ENCODE measurements at places on chromosomes 16 and 17. TPM values are rescaled to one million over a fixed set of nuclear protein-coding genes. Genes with fewer than 3 reads are reported as not detected.

- DNase-seq: no peak
These were observed 173.7 kb upstream of the HS3ST3A1 start for GRCh38 chr17:13775450-13775849.

- peak; percentile 89 for DNase-seq
These were observed 85.1 kb upstream of the TBX2 start for GRCh38 chr17:61314368-61315078.

GRCh38 chr17:62216847-62217246 lies 151.8 kb upstream of the MED13 start:
- no peak for DNase-seq

DNA sequence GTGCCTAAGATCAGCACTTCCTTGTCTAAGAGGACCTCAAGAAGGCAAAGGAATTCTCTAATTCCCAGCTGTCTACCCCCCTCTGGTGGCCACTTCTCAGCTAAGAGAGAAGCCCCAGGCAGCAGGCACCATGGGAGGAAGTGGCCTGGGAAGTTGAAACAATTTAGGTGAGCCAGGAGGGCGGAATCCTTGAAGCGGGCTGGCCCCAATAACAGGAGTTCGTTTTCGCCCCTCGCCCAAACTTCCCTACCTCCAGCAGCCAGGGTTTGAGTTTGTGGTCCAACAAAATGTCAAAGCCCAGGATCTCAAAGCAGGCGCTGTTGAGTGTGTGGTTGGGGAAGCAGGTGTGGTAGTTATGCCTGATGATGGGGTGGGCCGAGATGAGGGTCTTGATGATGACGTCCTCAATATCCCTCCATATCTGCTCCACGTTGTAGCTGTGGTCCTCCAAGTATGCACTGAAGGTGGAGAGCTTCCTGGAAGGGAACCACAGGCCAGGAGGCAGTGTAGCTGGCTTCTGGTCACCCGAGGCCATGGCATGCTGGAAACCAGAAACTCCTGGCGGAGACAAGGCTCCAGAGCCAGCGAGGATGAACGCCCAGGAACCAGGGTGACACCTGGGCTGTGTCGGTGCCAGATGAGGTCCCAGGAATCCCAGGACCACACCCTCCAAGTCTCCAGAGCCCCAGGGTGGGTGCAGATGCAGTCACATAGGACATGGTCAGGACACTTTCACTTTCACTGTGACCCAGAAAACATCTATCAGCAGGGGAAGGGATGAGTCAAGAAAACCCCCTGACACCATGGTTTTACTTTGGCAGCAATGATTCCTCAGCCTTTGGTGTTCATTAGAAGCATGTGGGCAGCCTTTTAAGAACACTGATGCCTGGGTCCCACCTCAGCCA lies 25.6 kb downstream of the TTLL6 start:
- peak; percentile 46 for DNase-seq

DNA sequence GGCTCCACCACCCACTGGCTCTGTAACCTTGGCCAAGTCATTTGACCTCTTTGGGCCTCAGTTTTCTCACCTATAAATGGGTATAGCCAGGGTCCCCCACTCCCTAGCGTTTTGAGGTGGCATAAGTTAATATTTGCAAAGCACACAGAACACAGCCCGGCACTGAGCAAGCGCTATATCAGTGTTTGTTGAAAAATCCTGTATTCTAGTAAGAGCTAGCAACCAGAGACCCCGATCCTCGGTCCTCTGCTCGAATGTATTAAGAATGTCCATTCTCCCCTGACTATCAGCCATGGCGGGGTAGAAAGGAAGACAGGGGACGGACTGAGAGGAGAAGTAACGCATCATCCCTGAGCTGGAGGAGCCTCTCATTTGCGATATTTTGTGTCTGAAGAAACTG lies 131.2 kb downstream of the IRF8 start:
- DNase-seq: no peak

- no peak for DNase-seq
These were observed 29.0 kb downstream of the ZNF750 start for GRCh38 chr17:82810644-82811430.

DNA sequence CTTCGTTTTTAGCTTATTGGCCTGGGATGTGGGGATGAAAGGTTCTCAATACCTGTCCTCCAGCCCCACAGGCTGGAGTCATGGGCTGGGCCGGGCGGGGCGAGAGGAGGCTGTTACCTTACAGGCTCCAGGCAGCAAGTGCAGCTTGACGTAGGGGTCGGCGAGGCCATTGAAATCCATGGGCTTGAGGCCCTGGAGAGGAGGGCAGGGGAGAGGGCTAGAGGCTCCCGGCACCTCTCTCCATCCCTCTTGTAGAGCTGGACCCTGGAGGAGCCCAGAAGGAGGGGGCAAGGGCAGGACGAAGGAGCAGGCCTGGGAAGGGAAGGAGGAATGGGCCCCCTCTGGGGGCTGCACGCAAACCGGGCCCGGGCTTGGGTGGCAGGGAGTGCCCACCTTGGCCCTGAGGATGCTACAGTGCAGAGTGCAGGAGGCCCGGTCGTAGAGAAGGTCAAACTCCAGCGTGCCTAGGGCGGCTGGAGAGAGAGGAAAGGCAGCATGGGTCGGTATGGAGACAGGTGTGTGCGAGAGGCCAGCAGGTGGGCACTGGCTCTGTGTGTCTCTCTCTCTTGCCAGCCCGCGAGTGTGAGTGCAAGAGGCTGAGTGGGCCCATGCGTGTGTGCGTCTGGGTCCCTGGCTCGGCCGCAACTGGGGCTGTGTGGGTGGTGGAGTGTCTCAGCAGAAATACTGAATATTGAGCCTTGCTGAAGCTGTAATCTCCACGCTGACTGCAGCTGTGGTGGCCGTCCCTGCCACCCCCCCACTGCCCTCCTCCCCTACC lies 1.6 kb downstream of the DOC2A start:
- no peak for DNase-seq

GRCh38 chr17:17419631-17420030 lies 57.2 kb upstream of the MED9 start:
- no peak for DNase-seq

GRCh38 chr16:67226295-67226803 lies 581 bp upstream of the TMEM208 start:
- no peak for DNase-seq

- peak; percentile 95 for DNase-seq
These were observed 426.7 kb upstream of the MAF start for GRCh38 chr16:80027007-80027965.

DNA sequence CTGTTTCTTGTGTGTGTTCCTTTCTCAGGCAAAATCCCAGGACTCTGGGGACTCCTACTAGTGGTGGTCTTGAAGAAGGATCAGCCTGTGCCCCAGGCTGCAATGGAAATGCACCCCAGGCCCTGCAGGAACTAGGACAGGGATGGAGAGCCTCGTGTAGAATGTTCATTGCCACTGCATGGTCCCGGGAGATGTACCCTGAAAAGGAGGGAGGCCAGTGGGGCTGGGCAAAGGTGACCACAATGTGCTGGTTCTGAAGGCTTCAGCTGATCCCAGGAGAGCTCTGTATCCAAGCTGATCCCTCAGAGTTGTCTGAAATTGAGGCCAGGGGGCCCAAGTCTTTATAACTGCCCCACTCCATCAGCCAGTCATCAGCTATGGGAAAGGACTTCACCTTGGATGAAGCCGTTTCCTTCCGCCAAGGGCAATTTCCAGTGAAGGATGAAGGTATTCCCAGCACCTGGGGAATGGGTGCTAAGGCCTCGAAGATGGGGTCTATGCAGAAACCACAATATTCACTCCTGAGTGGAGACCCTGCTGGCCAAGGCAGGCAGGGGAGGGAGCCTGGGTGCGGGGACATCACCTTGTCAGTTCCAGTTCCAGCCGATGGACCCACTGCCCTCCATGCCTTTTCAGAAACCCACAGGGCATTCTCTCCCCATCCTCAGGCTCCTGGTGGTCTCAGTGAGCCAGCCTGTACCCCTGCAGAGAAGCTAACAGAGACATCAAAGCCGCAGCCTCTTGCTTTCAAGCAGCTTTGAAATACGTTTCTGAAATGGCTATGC lies 59.9 kb upstream of the CDH5 start:
- no peak for DNase-seq

DNA sequence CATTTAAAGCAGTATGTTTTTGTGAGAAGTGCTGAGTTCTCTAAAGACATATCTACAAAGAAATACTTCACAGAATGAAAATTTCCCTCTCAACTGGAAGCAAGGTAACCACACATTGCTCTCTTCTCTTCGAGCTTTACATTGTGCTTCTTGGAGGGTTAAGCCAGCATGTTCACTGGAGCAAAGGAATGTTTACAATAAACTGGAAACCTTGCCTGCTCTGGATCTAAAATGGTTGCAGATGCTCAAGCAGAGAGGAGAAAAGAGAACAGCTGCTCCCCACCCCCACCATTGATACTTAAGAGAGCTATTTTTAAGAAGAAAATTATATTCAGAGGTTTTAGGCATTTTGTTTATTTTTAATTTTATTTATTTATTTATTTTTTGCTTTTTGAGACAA lies 213.1 kb downstream of the CEP112 start:
- DNase-seq: no peak

DNA sequence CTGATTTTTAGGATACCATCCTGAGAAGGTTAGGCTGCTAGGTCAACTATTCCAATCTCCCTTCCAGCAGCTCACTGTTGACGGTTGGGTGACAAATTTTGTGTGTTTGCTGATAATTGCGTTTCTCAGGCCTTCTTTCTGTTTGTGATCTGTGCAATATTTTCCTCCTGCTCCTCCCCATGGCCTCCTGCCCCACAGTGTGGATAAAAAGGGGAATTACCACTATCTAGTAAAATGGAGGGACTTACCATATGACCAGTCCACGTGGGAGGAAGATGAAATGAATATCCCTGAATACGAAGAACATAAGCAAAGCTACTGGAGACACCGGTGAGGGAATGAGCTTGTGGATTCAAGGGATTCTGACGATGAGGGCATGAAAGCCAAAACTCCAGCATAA lies 9.2 kb downstream of the CHD3 start:
- DNase-seq: no peak

DNA sequence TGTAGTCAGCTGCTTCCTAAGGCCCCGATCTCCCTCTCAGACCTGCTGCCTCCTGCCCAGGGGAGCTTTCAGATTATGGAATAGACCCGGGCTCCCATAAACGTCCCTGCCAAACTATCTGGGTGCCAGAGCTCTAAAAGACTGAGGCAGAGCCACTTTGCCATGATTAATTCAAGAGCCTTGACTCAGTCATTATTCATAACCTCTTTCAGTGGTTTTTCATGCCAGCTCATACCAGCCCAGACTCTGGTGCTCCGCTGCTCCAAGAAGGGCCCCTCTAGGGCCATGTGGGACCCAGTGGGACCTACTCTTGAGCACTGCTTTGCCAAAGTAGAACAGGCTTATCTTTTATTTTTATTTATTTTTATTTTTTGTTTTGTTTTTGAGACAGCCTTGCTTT lies 23.9 kb downstream of the DNAI2 start:
- DNase-seq: no peak

GRCh38 chr16:58307583-58308312 lies 12.9 kb upstream of the PRSS54 start:
- DNase-seq: no peak

GRCh38 chr17:15278924-15279477 lies 13.9 kb upstream of the PMP22 start:
- peak; percentile 90 for DNase-seq

DNA sequence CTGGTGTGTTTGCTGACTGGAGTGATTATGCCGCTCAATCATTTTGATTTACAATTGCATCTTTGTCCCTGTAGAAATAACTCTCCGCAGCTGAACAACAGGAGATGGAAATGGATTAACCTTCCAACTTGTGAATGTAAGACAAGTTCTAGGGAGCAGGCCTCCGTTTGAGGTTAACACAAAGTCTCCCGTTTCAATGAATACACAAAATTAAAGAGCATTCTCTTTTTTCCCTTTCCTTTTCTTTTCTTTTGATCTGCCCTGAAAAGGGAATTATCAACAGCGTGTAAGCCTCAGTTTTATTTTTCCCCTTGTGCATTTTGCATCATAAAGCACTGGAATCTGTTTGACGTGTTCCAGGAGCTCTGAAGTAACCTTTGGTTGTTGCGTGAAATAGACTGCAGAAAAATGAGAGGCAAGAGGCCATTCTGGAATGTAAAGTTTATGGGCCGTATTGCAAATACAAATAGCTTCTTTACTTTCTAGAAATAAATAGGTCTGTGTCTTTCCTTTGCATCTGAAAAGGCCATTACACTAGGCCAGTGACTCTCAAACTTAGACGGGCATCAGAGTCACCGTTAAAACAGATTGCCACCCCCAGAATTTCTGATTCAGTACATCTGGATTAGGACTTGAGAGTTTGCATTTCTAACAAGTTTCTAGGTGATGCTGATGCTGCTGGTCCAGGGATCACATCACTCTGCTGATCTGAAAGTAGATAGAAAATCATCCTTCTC lies 164.7 kb downstream of the ZNF18 start:
- DNase-seq: no peak

DNA sequence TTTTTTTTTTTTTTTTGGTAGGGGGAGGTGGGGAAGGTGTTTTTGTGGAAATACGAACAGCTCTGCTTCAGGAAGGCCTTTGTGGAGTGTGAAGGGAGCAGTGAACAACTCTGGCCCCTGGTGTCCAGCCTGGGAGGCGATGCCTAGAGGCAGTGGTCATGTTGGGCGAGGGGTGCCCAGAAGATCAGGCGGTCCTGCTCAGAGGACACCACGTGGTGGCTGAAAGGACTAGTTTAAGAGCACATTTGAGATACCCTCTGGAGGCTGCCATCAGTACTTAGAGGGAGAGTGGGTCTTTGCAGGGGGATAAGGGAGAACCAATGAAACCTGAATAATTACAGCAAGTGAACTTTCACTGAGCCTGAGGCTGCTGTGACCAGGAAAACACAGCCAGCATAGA lies 40.1 kb upstream of the RHOT1 start:
- no peak for DNase-seq

GRCh38 chr17:76275382-76276068 lies 10.4 kb downstream of the UBALD2 start:
- no peak for DNase-seq

DNA sequence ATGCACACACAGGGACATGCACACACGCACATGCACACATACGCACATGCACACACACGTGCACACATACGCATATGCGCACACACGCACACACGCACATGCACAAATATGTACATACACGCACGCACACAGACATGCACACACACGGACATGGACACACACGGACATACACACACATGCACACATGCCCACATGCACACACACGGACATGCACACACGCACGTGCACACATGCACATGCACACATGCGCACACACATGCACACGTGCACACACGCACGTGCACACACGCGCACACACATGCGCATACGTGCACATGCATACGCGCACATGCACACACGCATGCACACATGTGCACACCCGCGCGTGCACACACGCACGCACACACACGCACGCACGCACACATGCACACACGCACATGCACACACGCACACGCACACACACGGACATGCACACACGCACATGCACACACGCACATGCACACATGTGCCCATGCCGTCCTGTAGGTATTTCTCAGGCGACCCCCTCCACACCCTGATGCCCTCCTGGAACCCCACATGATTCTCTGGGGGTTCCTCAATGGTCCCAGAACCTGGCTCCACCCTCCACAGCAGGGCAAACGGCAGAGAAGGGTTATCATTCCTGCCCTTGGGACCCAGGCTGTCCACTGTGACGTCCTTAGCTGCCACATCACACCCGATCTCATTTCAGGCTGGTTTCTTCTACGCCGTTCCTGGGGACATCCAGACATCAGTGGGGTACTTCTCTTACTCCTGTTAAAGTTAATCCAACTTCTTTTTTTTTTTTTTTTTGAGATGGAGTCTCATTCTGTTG lies 9.6 kb upstream of the RBFOX3 start:
- DNase-seq: no peak

- no peak for DNase-seq
These were observed 53.0 kb downstream of the IQCK start for GRCh38 chr16:19771040-19771439.

ZNF750 gene
- total RNA-seq: 0.34 TPM

MT1M gene
- total RNA-seq: not detected

NLRC3 gene
- total RNA-seq: 0.23 TPM

CEP295NL gene
- 1.3 TPM for total RNA-seq

CCL18 gene
- total RNA-seq: not detected

KCNAB3 gene
- 1.4 TPM for total RNA-seq

CD300E gene
- not detected for total RNA-seq
